ENCODE measurements at places on chromosomes 16 and 17.

DNA sequence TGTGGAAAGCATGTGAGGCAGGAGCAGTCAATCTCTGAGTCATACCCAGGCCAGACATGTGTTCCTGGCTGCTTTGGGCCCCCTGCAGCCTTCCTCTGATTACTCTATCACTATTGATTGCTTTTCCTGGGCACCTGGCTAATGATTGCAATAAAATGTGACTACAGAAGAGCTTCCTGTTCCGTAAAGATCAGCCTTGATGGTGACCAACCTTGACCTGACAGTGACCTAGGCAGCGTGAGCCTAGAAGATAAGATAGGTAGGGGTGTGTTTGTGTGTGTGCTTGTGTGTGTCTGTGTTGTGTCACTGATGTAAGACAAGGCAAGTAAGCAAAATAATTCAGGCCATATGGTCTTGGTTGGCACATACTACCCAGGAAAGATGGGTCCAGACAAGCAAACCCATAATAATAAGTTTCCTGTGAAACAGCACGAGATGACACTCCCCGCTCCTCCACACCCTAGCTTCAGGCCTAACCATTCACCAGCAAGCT is 367.7 kb upstream of the CDH11 start:
- no peak for DNase-seq

GRCh38 chr16:64410306-64410705 is 711.6 kb downstream of the CDH11 start:
- no peak for DNase-seq

DNA sequence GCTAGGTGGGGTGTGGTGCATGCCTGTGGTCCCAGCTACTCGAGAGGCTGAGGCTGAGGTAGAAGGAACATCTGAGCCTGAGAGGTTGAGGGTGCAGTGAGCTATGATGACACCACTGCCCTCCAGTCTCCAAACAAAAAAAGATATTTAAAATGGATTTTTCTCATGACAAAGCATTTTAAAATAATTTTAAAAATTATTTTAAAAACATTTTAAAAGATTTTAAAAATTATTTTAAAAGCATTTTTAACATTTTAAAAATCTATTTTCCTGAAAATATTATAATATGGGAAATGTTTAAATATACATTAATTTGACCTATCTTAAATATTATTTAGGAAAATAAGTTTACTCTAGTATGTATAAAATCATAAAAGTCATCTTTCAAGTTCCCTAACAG is 26.8 kb downstream of the MED13 start:
- no peak for DNase-seq

DNA sequence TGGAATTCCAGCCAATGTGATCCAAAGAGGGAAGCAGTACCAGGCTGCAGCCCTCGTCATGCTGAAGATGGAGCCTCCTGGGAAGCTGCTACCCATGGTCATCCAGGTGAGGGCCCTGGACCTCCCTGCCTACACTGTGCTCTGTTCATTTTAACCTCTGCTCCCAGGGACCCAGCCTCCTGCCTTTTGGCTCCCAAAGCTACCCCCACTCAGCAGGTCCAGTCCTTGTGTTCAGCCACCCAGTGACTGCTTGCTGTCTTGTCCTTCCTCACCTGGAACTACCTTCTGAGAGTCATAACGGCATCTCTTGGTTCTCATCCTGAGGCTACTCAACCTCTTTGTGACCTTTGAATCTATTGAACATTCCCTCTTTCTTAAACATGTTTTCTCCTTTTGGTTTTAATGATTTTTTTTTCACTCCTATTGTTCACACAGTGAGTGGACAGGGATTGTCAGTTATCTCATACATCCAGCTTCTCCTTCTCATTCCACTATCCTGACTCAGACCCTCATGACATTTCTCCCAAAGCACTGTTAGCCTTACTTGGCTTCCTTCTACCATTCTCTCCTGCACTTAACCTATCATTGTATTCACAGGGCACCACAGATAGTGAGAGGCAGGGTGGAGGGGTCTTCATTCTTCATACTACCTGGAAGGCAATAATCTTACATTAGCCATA is 53.3 kb downstream of the GOSR1 start:
- no peak for DNase-seq

DNA sequence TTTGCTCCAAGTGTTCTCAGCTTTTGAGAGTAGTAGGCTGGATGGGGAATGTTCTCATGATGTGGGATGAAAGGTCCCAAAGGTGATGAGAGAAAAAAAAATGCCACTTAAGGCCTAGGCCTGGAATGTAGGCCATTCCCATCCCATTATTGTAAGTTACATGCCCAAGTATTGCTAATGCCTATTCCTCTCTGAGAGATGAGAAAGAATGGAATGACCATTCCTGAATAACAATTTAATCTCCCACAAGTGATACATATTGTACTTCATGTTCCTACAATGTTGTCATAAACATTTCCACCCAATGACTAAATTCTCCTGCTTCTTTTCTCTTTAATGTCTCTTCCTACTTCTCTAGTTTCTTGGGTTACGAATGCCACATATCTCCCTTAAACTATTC is 102.8 kb upstream of the KCNJ16 start:
- no peak for DNase-seq

DNA sequence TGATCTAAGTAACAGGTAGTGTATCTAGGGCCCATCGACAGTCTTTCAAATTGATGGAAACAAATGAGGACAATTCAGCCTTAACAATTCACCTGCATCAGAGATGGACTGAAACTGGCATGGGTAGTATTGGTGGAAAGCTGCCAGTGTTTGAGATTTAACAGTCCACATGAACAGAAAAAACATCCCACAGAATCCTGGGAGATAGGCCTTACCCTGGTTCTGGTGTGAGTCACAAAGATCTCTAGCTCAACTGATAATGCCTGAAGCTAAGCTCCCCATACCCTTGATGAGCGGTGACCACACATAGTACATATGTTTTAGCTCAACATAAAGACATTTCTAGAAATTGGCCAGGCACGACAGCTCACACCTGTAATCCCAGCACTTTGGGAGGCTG is 21.9 kb downstream of the CRK start:
- no peak for DNase-seq

DNA sequence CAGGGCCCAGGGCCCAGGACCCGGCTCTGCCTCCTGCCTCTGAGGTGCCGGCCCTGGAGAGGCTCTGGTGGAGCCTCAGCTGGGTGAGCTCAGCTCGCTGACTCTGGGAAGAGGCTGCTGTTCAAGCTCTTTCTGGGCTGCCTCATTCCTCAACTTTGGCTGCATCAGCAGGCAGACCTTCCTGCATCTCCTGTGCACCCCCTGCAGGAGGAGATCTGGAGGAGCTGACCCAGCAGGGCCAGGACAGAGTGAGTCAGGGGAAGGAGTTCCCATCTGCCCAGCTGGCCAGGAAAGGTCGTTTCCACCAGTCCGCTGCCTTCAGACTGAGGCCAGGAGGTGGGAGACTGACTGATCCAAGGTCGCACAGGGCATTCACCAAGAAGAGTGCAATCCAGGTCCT is 10.7 kb downstream of the CRHR1 start:
- no peak for DNase-seq

- DNase-seq, result no peak
Measured at GRCh38 chr17:45409659-45410076, 23.0 kb downstream of the ARHGAP27 start.

GRCh38 chr16:86034421-86034919 is 135.5 kb downstream of the IRF8 start:
- DNase-seq, result no peak

Measured in stimulated activated CD8-positive, alpha-beta memory T cell treated with anti-CD3 and anti-CD28 coated beads, Interleukin-7, amount 100 ng/mL, for 1 hour (primary cell).